Upper lobe of left lung (tissue), 6 donors: ENCODE measurements at places on chromosomes 7 and 10. TPM values are rescaled to one million over a fixed set of nuclear protein-coding genes. Genes with fewer than 3 reads are reported as not detected.

The HOXA6 gene
- total RNA-seq: 1.9 TPM

The MUC12 gene
- total RNA-seq: not detected

The ASAH2 gene
- 0.49 TPM for total RNA-seq

The OSBPL3 gene
- total RNA-seq: 37.1 TPM

The ZP3 gene
- total RNA-seq: 11.8 TPM

The FRAT1 gene
- 17.8 TPM for total RNA-seq

The CUZD1 gene
- not detected for total RNA-seq

The CTTNBP2 gene
- 7.0 TPM for total RNA-seq

- no peak for DNase-seq
Measured at GRCh38 chr10:3472287-3473051, 299.9 kb upstream of the PITRM1 start.

DNA sequence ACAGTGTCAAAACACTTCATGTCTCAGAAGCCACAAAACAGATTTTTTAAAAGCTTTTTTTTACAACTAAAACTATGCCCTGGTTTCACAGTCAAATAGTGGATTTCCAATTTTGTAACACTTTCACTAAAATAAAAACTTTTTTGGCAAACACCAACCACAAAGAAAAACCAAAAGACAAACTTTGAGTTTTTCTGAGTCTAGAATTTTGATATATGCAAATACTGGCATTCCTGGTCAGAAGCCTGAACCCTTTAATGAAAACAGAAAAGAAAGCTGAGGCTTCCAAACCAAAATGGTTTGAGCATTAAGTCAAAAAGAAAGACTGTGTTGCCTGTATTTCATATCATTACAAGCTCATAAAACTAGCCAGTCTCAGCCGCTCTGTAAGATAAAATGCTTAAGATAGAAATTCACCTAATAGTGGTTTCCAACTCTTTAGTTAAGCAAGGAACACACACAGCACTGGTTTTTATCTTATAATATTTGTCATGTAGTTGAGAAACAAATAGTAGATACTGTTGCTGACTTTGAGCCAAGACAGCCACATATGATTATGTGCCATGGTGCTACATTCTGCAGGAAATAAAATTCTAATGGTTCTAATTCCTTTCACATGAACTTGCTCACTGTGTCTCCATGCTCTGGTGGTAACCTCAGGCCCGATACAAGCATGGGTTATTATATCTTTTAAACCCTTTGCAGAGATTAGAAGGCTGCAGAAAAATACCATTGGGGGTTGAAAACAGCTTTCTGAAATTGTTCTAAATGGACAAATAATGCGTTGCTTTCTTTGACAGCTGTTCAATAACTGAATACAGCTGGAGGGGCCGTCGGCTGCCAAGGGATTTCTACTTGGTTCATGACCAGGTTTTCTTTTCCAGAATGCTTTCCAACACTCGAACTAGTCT, 49.4 kb downstream of the FAM171A1 start:
- no peak for DNase-seq

DNA sequence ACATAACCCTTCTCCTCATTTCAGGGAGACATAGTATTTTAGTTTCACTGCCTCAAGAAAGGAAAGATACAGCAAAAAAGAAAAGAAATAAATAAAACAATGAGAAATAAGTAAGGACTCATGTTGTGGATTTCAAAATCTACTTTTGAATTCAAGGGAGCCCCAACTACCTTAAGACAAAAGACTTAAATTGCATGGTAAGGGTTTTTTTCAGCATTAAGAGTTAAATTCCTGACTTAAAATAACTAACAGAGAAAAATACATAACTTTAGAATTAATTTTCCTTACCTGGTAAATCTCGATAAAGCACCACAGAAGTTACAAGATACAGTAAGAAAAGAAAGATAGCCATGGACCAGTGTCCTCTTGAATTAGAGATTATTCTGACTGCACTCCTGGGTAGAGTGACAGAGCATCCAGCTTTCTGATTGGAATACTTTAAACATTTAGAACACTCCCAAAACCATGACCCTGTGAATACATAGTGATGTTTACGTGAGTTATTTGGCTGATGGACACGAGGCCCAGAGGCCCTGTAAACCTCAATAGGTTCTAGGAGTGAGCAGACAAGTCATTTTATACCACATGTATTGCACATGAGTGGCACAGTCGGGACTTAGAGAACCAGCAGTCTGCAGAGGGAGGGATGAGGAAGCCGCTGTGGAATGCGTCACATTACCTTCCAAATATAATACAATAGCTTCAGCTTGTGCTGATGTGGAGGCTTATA, 292.5 kb upstream of the SEMA3C start:
- DNase-seq: no peak

GRCh38 chr7:149830997-149831740, 7.0 kb upstream of the ZNF862 start:
- DNase-seq: no peak

- no peak for DNase-seq
Measured at GRCh38 chr7:99897322-99898022, 20.6 kb upstream of the OR2AE1 start.

GRCh38 chr10:62527019-62527827, 153.1 kb downstream of the ZNF365 start:
- no peak for DNase-seq

- no peak for DNase-seq
Measured at GRCh38 chr10:103717341-103718246, 137.8 kb downstream of the SH3PXD2A start.

DNA sequence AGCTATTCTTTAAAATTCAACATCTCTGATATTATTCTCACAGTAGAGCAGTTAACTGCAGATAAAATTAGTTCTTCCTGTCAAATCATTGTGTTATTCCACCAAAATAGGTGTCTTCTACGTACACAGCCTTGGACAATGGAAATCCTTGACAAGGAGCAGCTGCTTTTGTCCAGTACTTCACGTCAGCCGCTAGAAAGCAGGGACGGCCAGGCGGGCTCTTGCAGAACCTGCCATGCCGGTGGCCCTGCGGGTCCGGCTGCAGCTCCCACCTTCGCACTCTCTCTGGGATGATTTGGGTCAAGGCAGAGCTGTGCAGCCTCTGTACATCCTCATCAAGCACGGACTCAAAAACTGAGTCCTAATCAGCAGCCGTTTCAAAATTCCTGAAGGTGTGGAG, 2.2 kb upstream of the FOXI2 start:
- peak; percentile 63 for DNase-seq

- DNase-seq: no peak
Measured at GRCh38 chr7:127895814-127896280, 135.4 kb downstream of the LRRC4 start.

DNA sequence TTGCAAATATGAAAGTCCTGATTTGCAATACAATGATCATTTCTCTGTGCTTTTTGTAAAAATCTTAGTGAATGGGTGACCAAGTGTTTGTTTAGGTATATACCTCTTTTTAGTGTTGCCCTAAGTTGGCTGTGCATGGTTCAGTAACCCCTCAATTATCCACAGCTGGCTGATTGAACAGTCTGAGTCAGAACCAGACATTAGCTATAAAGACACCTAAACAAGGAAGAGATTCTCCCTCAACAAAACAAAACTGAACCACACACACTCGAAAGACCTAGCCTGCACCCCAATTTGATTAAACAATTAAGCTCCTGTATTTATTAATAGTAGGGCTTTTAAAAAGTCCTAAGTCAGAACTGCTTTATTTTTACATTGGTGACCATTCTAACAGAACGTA, 2.8 kb downstream of the RSBN1L start:
- DNase-seq: no peak

DNA sequence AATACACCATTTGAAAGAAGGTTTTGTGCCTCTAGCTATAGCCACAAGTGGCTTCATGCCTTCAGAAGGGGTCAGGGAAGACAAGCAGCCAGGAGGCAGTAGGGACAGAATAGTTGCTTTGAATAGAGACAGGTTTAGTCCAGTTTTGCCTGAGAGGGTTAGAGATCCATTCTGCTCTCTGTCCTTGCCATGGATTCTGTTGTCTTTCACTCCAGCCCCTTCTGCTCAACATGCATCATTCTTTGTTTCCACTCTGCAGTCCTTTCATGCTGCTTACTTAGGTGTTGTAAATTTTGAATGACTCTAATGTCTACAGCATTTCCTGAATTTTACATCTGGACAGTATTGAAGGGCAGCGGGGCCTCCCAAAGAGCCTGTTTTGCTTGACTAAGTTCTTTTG, 60.3 kb downstream of the CNTNAP2 start:
- no peak for DNase-seq

DNA sequence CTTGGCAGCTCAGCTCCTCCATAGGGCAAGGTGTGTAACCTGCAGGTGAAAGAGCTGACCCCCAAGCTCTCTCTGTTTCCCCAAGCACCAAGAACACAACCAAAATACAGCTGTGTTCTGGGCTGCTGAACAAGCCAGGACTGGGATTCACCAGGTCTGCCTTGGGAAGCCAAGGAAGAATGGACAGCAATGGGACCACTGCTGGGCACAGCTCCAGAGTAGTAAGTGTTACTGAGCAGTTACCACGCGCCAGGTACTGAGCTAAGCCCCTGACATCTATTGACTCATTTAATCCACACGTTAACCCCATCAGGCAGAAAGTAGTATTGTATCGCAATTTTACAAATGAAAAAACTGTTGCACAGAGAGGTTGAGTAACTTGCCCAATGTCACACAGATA, 168.3 kb downstream of the GRID1 start:
- no peak for DNase-seq

DNA sequence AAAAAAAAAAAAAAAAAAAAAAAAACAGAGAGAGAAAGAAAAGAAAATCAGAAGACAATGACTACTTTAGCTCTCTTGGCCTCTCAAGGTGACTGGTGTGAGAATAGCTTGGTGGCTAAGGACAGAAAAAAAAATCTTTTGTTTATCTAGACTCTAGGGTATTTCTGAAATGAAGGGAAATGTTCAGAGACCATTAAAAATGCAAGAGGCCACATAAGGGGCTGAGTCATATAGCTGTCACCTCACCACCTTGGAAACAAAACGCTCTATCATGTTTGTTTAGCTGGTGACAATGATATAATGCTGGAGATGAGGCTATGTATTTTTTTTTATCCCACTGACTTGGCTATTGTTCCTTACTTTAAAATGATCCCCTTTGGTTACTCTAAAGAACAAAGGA, 287.0 kb upstream of the CDC14C start:
- no peak for DNase-seq

GRCh38 chr7:116584721-116585120, 59.9 kb downstream of the CAV1 start:
- DNase-seq: no peak

GRCh38 chr10:60270426-60270825, 119.2 kb downstream of the ANK3 start:
- DNase-seq: no peak

DNA sequence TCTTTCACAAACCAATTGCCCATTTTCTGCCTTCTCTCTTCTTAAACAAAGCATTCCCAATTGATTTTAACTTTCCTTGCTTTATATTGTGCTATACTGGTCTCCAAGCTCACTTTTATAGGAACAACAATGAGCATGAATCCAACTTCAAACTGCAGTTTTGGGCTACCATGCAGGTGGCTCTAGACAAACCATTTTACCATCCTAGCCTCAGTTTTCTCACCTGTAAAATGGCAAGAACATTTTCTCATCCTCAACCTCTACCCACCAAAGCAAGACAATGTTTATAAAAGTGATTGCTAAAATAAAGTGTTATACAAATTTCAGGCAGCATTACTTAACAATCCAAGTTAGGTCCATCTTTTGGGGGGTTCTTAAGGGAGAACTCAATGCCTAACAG, 66.8 kb upstream of the ASAH2 start:
- no peak for DNase-seq

DNA sequence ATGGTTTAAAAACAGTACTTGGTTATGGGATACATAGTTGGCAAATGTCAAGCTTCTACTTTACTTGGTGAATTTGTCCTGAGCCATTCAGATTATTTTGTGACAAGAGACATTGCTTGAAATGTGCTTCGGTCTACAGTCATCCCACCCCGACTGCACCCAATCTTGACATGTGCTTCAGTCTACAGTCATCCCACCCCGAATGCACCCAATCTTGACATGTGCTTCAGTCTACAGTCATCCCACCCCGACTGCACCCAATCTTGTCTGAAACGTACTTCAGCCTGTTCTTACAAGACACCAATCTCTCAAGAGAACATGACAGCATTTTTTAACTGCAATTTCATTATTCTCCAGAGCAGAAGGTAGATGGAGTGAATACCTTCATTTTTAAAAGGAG, 47.8 kb downstream of the PRKCQ start:
- DNase-seq: no peak

- DNase-seq: no peak
Measured at GRCh38 chr10:126536656-126537055, 133.8 kb downstream of the C10orf90 start.

DNA sequence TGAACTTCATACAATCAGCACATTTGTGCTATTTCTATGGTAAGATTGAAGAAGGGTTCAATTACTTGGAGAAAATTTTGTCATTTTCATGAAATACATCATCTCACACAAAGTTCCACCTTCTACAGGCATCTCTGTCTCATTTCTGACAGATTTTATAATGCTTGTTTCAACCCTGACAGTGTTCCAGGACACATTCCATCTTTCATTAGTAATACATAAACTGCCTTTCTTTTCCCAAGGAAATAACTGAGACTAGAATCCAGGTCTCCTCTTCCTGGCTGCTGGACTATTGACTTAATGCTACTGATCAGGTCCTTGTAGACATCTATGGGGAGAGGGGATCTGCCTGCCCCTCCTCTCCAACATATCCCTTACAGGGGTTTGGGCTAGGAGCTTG, 70.1 kb upstream of the PLPP4 start:
- DNase-seq: no peak

DNA sequence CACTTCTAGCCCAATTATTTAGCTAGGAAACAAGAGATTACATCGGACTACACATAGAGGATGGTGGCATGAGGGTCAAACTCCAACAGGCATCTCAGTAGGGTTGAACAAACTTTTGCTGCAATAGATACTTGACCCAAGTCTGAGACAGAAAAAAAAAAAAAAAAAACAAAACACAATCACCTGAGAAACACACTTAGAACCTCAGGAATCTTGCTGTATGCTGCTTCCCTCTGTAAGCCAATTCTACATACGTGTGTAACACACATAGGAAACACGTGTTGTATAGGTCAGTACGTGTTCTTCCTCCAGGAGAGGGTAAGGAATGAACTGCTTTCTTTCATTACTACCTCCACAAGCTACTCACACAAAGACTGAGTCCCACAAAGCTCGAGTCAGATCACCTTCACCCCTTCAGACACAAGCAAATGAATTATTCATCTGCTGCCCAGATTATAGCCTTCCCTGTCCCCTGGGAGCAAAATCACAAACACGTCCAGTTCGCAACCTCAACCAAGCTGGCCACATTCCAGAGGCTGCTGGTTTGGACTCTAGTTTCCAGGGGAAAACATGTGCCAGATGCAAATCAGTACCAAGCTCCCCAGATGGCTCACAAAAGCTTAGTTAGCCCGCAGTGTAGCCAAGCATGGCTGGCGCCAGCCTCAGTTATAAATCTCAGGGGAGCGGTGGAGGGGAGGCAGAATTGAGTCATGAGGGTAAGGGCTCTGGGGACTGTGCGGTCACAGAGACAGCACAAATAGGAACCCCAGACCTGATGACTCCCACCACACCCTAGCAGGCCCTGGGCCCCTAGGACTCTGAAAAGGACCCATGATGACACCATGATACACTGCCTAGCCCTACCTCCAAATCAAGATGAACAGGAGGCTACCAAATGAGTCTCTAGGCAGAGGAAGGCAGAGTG, 15.1 kb downstream of the PSAP start:
- no peak for DNase-seq
